Endothelial cell of umbilical vein (primary cell): ENCODE measurements at places on chromosomes 4 and X. TPM values are rescaled to one million over a fixed set of nuclear protein-coding genes. Genes with fewer than 3 reads are reported as not detected.
A peak's percentile ranks its signal among the peaks of the same experiment; 100 is the strongest.

The BST1 gene
- polyA plus RNA-seq, result 14.0 and 14.9 TPM in 2 replicates

- no peak for DNase-seq
Measured at GRCh38 chrX:129772796-129773431, 6.8 kb upstream of the SASH3 start.

GRCh38 chrX:41542135-41542534, 95.0 kb downstream of the NYX start:
- DNase-seq, result no peak

DNA sequence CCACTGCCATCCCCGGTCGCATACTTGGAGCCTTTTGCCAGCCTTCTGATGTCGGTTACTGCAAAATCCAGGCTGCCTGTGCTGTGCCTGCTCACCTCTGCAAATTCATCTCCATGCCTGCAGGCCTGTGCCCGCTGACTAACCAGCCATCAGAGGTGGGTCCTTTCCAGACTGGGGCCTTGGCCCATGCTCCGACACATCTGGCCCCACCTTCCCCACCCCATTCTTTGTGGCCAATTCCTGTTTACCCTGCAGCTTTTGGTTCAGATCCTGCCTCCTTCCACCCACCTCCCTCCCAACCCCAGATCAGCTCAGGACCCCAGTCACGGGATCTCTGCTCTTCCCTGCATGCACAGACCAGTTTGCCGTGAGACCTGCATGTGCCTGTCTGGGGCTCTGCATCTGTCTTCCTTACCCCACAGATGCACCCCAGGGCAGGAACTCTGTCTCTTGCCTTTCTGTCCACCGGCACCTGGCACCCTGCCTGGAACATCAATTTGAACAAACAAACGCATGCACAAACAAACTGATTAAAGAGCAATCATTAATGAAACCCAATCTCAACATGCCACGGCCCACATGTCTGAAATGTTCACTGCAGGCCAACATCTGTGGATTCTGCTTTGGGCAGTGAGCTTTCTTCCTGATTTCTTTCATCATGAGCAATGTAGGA, 112.8 kb upstream of the PSAPL1 start:
- no peak for DNase-seq

DNA sequence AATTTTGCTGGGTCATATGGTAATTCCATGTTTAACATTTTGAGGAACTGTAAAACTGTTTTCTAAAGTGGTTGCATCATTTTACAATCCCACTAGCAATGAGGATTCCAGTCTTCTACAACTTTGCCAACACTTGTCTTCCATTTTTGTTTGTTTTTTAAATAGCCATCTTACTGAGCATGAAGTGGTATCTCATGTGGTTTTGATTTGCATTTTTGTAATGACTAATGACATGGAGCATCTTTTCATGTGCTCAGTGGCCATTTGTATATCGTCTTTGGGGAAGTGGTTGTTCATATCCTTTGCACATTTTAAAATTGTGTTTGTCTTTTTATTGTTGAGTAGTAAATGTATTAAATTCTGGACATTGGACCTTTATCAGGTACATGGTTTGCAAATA, 94.7 kb downstream of the TMEM131L start:
- DNase-seq, result no peak

The WNK3 gene
- 0.29 and 0.30 TPM in 2 replicates for polyA plus RNA-seq

GRCh38 chrX:38260231-38260630, 39.6 kb upstream of the SRPX start:
- peak; percentile 35 for DNase-seq
